Natural killer cell (primary cell): ENCODE measurements at places on chromosomes 16 and 17. TPM values are rescaled to one million over a fixed set of nuclear protein-coding genes. Genes with fewer than 3 reads are reported as not detected.

DNA sequence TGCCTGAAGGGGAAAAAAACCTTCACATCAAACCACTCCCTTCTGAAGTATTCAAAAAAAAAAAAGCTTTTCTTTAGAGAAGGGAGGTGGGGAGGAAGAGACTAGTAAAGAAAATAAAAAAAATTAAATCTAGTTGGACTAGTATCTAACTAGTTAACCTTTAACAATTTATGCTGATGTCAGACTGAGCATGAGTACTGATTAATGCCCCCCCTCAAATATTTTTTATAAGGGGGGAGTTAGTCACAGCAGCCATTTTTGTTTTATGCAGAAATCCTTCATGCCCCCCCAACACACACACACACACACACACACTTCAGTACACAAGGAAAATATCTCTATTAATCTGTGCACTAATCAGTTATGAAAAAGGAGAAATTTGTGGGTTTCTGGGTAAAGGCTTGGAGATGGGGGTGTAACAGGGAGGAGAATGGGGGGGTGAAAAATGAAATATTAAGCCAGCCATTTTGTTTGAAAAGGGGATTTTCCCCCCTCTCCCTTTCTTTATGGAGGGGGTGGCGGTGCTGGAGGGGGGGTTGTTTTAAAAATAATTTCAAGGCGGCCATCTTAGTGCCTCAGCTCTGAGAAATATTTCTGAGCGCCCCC lies 4.7 kb upstream of the CHD3 start:
- DNase-seq, result peak; percentile 79

- no peak for DNase-seq
Measured at GRCh38 chr16:19213885-19214284, 45.8 kb downstream of the SYT17 start.

Gene SULT1A1
- 5.7 TPM for total RNA-seq

GRCh38 chr17:72572604-72573491 lies 452.0 kb downstream of the SOX9 start:
- DNase-seq, result no peak

GRCh38 chr17:32503251-32504165 lies 16.7 kb downstream of the CDK5R1 start:
- DNase-seq, result no peak

Gene HEATR9
- 24.1 TPM for total RNA-seq

Gene CDK5R1
- 7.4 TPM for total RNA-seq

- DNase-seq, result peak; percentile 70
Measured at GRCh38 chr16:69796285-69797118, 34.4 kb downstream of the WWP2 start.

Gene RRAD
- total RNA-seq, result 1.8 TPM

Gene CDC27
- total RNA-seq, result 87.3 TPM

DNA sequence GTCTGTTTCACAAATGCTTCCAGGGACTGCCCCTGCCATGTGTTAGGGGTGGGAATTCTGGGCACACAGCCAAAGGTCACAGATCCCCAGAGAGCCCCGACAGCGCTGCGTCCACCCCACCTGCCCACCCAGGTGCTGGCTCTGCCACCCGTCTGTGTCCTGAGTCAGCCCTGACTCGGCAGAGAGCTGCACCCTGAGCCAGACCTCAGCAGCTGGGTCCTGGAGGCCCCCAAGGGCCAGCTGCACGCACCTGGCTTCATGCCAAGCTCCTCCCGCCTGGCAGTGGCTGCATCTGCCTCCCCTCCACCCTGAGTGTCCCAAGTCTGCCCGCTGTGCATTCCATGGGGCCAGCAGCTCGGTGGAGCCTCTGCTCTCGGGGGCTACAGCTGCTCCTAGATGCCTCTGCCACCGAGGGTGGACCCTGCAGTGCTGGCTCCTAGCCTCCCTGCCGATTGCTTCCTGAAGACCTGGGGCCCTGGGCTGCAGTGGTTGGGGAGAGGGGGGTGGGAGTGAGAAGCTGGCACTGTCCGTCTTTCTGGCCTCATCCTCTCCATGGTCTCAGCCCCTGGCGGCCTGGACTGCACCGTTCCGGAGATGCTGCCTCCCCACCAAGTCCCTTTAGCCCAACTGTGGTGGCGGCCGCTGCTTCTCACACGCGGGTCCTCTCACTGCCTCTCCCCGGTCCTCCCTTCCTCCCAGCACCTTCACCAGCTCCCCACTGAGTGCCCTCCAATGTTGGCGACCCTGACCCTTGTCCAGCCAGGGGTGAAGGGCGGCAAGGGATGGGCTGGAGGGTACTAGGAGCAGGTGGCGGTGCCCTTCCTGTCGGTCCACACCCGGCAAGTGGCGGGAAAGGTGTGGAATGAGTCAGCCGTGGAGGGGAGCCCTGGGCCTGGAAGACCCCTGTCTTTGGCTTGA lies 3.0 kb downstream of the SECTM1 start:
- no peak for DNase-seq

- no peak for DNase-seq
Measured at GRCh38 chr17:76138234-76138895, 2.7 kb downstream of the FOXJ1 start.

DNA sequence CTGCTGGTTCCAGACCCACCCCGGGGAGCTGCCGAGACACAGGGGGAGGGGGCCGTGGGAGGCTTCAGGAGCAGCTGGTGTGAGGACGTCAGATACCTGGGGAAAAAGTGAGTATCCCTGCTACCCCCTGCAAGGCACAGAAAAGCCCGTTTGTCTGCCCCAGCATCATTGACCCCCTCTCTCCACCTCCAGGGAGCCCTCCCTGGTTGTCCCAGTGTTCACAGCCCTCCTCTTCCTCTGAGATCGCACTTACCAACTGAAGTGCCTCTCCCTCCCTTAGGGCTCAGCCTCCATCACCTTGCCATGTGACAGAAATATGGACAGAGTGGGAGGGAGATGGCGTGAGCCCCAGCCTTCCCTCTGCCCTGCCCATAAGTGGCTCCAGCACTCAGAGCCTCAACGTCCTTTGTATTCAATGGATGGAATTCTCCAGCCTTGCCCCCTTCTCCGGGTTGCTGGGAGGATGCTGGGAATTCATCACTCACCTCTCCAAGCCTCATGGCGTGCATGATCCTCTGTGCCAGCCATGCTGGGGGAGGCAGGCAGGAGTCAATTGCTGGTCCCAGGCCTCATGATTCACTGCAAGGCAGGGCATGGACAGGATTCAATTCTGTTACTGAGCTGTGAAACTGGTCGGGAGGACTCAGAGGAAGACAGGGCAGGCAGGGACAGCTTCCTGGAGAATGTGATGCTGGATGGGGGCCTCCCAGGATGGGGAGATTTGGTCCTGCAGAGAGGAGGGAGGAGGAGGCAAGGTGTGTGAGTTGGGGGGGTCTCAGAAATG lies 14.6 kb downstream of the SPNS3 start:
- DNase-seq, result no peak

DNA sequence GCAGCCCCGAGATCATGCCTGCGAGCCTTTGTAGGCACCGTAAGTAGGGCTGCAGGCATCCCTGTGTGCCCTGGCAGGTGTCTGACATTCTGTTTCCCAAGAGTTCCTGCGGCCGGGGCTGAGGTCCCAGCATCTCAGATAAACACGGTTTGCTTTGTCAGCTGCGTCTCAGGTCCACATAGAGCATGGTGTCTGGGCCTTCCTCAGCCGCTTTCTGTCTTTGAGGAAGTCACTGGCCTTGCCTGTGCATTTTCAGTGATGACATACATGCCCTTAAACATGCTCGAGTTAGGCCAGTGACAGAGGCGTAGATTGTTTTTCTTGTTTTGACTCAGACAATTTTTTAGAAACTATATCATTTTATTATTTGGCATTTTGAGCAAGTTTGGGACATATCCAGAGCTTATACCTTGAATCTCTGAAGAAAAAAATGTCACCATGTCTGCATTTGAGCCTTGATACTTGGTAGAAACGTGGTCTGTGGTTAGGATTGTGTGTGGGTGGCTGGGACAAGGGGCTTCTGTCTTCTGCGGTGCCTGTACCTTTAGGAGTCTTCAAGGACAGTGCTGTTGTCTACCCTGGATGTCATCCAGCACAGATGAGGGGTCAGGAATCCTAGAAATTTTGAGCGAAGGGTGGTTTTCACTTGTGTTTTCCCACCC lies 105.8 kb downstream of the SNX29 start:
- peak; percentile 36 for DNase-seq

GRCh38 chr17:50565402-50566350 lies 5.2 kb downstream of the CACNA1G start:
- DNase-seq, result peak; percentile 56

- DNase-seq, result no peak
Measured at GRCh38 chr17:11097121-11097520, 143.9 kb upstream of the SHISA6 start.

- no peak for DNase-seq
Measured at GRCh38 chr16:87964049-87964659, 12.9 kb downstream of the BANP start.

GRCh38 chr16:4358831-4359561 lies 7.9 kb upstream of the PAM16 start:
- DNase-seq, result peak; percentile 67

GRCh38 chr16:72787130-72787513 lies 260.8 kb downstream of the ZFHX3 start:
- no peak for DNase-seq

- no peak for DNase-seq
Measured at GRCh38 chr16:74766729-74767128, 7.9 kb downstream of the FA2H start.

GRCh38 chr17:35555691-35556090 lies 4.9 kb downstream of the SLFN14 start:
- no peak for DNase-seq

DNA sequence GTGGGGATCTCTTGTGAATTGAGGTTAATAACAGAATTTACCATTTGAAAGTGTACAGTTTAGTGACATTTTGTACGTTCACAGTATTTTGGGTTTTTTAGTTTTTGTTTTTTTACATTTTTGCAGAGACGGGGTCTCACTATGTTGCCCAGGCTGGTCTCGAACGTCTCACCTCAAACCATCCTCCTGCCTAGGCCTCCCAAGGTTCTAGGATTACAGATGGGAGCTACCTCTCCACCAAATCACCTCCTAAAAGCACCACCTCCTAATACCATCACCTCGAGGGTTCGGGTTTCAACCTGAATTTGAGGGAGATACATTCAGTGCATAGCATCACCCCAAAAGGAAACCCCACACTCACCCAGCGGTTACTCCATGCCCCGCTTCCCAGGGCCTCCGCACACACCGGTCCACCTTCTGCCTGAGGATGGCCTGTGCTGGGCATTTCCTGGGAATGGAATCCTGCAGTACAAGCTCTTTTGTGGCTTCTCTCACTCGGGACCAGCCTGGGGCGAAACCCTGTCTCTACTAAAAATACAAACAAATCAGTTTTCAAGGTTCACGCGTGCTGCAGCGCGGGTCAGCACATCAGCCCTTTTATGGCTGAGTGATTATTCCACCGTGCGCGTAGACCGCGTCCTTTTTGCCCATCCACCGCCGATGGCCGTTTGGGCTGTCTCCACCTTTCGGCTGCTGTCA lies 182.7 kb upstream of the CIBAR2 start:
- no peak for DNase-seq

Gene BCL6B
- total RNA-seq, result 0.49 TPM

GRCh38 chr16:81319221-81319912 lies 4.6 kb downstream of the GAN start:
- no peak for DNase-seq

DNA sequence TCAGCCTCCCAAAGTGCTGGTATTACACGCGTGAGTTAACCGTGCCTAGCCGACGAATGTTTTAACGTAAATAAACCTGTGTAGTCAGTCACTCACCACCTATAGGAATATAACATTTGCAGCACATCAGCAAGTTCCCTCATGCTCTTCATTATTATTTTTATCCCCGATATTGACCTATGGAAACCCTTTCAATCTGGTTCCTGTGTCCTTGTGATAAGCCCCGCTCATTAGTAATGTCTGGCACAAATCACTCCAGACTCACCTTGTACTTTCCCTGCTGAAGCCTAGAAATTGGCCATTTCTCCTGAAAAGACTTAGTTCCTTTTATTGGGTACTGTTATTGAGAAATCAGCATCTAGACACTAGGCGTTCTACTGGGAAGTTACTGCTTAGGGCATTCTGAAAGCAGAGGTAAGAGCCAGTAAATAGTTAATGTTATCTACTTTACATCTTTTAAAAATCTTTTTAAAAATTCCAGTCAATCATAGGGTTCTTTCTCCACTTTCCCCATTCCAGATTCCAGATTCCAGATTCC lies 1.5 kb upstream of the PHKG2 start:
- no peak for DNase-seq

- no peak for DNase-seq
Measured at GRCh38 chr17:44915862-44916780, 821 bp upstream of the GFAP start.

DNA sequence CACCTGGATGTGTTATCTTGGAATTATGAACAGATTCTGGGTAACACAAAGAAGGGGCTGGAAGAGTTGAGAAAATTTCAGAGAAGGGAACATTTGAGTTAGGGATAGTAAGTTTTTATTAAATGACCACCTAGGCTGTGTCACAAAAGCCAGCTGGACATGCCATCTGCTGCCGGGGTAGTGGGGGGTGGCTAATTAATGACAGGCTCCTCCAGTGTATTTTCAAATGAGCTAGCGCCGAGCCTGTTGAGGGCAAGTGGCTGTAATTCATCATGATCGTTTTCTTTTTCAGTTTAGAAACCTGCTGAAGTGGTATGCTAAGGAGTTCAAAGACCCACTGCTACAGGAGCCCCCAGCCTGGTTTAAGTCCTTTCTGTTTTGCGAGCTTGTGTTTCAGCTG lies 6.2 kb downstream of the TMEM97 start:
- DNase-seq, result no peak

DNA sequence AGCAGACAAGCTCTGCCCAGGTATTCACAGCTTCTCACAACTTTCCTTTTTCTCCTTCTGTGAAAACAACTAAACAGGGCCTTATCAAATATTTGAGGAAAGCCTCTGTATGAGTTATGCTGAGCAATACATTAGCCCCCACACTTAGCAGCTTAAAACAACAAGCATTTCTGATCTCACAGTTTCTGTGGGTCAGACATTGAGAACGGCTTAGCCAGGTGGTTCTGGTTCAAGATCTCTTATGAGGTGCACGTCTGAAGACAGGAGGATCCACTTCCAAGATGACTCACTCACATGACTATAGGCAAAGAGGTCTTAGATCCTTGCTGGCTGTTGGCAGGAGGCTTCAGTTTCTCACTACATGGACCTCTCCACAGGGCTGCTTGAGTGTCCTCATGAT lies 181.4 kb upstream of the WSCD1 start:
- DNase-seq, result no peak

Gene MAPT
- 1.3 TPM for total RNA-seq

DNA sequence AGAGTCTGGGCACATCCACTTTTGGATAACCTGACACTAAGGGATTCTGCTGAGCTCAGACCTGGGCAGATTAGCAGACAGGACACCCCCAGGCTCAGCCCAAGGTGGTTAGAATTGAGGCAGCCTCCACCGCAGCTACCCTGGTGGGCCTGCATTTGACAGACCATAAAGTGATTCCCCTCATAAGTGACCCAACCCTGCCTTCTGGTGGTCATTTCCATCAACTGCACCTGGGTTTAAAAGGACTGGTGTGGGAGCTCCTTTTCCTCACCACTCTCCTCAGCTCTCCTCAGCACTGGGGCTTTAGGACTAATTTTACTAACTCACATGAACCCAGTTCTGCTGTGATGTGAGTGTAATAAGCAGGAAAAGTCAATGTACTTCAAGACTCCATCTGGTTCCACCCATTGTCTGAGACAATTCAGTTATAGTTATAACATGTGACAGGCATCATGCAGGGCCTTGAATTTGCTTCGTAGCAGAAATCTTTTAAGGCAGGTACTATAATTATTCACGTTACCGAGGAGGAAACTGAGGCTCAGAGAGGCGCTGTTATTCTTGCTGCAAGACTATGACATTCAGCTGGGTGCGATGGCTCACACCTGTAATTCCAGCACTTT lies 42.5 kb downstream of the MYH3 start:
- DNase-seq, result peak; percentile 38
